ENCODE measurements at places on chromosomes 1 and 21. TPM values are rescaled to one million over a fixed set of nuclear protein-coding genes. Genes with fewer than 3 reads are reported as not detected.

The PCSK9 gene
- 0.47 TPM for total RNA-seq

GRCh38 chr1:180981596-180982387 lies 40.9 kb downstream of the STX6 start:
- DNase-seq = no peak

DNA sequence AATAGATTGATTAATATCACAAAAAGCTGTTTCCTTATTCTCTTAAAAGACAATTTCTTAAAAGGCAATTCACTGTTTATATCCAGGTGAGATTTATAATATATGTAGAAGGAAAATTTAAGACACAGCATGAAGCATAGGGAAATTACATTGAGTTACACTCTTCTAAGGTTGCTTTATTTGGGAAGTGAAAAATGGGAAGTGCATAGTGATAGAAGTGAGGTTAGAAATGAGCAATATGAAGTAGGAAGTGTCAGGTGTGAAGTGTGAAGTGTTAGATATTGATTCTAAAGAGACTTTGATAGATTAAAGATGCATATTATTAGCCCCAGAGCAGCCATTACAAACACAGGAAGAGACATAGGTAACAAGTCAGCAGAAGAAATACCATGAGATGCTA lies 40.3 kb downstream of the FH start:
- DNase-seq = no peak

- no peak for DNase-seq
Observed at GRCh38 chr1:82778612-82779011, 977.9 kb downstream of the ADGRL2 start.

GRCh38 chr1:41489561-41489960 lies 5.1 kb upstream of the EDN2 start:
- no peak for DNase-seq
